ENCODE measurements at places on chromosomes 4 and X. TPM values are rescaled to one million over a fixed set of nuclear protein-coding genes. Genes with fewer than 3 reads are reported as not detected.

The HPGDS gene
- total RNA-seq = not detected

The TCEAL6 gene
- not detected for total RNA-seq

- DNase-seq = no peak
These were observed 200.4 kb downstream of the ADGRL3 start for GRCh38 chr4:61400439-61401038.

The POU3F4 gene
- total RNA-seq = not detected

GRCh38 chrX:142096253-142096652 lies 108.8 kb downstream of the MAGEC2 start:
- DNase-seq = no peak

The TAB3 gene
- total RNA-seq = 9.5 TPM

GRCh38 chr4:150852216-150852615 lies 162.9 kb downstream of the LRBA start:
- DNase-seq = no peak

The PPP1R2C gene
- total RNA-seq = not detected

The HPSE gene
- total RNA-seq = 2.1 TPM

- no peak for DNase-seq
These were observed 1.1 kb downstream of the NKX3-2 start for GRCh38 chr4:13543032-13543838.

Measured in Daoy (cell line).